Inflammatory macrophage treated with lipopolysaccharide for 4 hours (primary cell): ENCODE measurements at places on chromosomes 4 and X.

DNA sequence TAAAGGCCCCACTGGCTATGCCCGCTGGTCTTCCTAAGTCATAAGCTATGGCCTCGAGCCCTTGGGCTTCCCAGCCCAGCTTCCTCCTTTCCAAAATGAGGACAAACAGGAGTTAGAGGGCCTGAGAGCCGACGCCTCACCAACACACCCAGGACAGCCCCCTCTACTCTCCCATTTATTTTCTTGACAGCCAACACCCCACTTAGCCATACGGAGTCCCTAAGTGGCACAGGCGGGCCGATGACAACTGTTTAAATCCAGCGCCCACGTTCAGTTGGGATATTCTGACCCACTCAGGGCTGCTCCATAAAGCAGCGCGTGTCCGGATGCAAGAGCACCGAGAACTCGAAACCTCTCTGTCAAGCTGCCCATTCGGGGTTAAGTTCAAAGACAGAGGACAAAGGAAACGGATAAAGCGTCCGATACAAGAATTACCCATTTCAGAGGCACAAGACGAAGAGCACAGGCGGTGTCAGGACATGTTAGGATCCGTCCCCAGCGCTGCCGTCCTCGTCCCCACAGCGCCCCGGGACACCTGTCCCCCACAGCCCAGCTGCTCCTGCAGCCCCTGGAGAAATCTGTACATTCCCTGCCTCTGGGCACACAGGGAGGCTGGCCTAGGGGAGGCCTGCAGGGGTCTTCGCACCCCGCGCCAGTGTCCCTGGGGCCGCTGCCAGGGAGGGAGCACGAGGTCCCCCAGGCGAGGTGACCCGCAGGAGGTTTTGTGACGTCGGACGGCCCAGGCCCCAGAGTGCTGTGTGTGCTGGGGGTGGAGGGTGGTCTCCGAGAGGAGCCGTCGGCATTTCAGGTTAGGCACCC, 1.2 kb downstream of the PRKX start:
- DNase-seq, result peak; percentile 45

DNA sequence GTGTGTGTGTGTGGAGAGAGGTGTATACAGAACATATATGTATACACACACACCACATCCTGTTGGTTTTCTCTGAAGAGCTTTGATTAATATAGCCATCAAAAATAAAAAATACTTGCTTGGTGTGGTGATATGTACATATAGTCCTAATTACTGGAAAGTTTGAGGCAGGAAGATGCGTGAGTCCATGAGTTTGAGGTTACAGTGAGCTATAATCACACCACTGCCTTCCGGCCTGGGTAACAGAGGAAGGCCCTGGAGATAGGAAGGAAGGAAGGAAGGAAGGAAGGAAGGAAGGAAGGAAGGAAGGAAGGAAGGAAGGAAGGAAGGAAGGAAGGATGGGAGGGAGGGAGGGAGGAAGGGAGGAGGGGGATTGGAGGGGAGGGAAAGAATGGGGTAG, 360.4 kb upstream of the CPEB2 start:
- DNase-seq, result no peak

GRCh38 chrX:155262970-155263754, 1.1 kb downstream of the RAB39B start:
- peak; percentile 2 for DNase-seq

GRCh38 chrX:51148848-51149247, 183.8 kb upstream of the NUDT10 start:
- no peak for DNase-seq

DNA sequence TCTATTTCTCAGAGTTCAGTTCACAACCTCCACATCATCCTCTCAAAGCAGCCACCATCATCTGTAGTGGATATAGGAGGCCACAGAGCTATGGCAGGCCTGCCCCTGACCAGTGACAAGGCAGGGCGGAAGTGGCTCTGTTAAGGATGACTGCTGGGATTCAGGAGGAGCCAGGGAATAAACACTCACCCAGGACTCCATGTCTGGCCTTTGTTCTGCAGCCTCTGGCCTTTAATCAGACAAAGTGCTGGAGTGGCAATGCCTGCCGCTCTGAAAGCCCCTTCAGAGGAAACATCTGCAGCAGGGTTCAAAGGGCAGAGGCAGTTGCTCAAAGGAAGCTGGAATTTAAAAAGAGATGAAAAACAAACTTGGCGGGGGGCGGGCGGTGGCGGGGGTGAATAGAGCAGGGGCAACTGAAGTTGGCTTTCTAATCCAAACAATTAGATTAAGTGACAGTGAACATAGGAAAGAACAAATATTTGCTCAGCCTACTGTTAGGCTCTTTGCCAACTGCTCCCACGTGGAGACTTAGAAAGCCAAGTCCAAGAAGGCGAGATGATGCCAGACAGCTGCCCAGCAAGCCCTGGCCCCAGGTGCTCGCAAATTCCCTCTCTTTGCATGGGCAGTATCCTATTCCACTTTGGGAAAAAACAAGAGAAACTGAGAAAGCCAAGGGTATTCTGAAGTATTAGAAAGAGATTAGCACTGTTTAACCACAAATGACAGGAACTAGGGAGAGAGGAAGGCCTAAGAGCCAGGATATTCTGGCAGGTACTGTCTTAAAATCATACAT, 5.5 kb downstream of the MPP1 start:
- DNase-seq, result no peak

DNA sequence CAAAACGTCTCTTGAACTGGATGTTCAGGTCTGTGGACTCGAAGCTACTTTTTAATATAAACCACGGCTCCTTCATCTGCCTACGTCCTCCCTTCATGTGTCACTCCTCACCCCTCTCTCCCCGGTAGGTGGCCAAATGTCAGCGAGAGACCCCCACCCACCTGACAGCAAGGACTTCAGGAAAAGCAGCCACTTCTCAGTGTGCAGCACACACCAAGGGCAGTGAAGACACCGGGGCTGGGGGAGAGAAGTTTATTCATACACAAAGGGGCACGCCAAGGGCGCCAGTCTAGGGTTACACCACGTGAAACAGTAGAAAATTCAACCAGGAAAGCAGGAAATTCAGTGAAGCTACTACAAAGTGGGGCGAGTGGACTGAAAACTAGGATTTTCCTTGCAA, 181.2 kb downstream of the AFAP1 start:
- DNase-seq, result no peak

GRCh38 chrX:73577361-73577760, 14.4 kb downstream of the CHIC1 start:
- DNase-seq, result no peak
